Vagina (tissue), 2 donors: ENCODE measurements at places on chromosomes 4 and X. TPM values are rescaled to one million over a fixed set of nuclear protein-coding genes. Genes with fewer than 3 reads are reported as not detected.

DNA sequence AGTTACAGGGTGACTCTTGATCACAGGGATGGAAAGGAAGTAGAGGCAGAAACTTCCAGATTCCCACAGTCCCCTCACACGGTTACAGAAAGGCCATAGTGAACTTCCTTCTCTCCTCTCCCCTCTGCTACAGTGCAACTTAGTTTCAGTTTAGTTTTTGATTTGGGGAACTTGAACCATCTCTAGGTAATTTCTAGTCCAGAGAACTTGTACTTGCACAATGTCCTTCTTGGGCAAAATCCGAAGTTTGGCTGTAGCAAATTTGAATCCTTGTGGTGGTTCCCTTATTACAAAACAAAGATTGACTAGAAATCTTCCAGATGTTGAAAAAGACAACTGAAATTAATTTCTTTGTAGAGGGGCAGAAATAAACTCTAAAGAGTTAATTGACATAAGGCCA, 1.2 kb upstream of the BLTP1 start:
- H3K36me3 ChIP-seq = no peaks in the 10 kb centered on the region
- no peak overlapping the region for H3K4me3 ChIP-seq
- H3K4me1 ChIP-seq = peaks cover 26% of the 10 kb centered on the region
- H3K27ac ChIP-seq = peak overlapping the region; percentile 94

- no peak overlapping the region for H3K4me3 ChIP-seq
- peak overlapping the region; percentile 17 for H3K27ac ChIP-seq
- DNase-seq = no peak
- no peaks in the 10 kb centered on the region for H3K27me3 ChIP-seq
- peaks cover 56% of the 10 kb centered on the region for H3K36me3 ChIP-seq
- no peaks in the 10 kb centered on the region for H3K4me1 ChIP-seq
Measured at GRCh38 chr4:121668368-121669162, 28.2 kb downstream of the ANXA5 start.

DNA sequence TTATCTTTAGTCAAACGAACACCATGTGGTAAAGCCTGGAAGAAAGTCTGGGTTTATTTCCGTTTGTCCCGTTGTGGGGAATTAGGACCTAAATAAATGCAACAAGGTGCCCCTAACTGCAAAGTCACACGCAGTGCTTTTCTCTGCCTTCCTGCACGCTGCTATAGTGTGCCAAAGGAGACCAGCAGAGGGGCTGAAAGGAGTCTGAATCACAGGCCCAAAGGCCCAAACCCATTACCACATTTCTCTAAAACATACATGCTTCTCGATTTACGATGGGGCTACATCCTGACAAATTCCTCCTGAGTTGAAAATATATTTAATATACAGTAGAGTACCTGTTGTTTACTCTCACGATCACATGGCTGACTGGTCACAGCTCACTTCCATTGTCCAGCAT, 4.5 kb downstream of the VEGFC start:
- H3K4me1 ChIP-seq = peaks cover 4% of the 10 kb centered on the region
- no peaks in the 10 kb centered on the region for H3K27me3 ChIP-seq
- no peak overlapping the region for H3K4me3 ChIP-seq
- no peak overlapping the region for H3K27ac ChIP-seq

DNA sequence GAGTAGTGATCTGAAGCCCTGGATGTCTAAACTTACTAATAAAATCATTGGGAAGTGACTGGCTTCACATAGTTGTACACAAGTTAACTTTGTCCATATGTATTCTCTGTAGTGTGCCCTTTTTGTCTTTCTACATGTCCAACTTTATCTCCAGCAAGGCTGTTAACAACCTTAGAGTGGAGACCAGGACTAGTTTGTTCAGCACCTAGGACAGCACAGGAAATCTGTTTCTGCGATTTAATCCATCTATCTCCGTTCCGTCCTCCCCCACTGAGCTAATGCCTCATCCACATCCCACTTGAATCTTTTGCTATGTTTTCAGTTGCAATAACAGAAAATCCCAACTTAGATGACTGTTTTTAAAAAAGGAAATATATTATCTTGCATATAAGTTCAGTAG, 3.4 kb upstream of the ARR3 start:
- no peaks in the 10 kb centered on the region for H3K27me3 ChIP-seq
- DNase-seq = no peak
- H3K36me3 ChIP-seq = no peaks in the 10 kb centered on the region
- H3K4me1 ChIP-seq = no peaks in the 10 kb centered on the region
- no peak overlapping the region for H3K27ac ChIP-seq

TBC1D14 gene
- 35.4 TPM for total RNA-seq

RHOXF1 gene
- not detected for total RNA-seq

QRFPR gene
- not detected for total RNA-seq

RBM47 gene
- 61.1 TPM for total RNA-seq
